Activated CD8-positive, alpha-beta memory T cell treated with anti-CD3 and anti-CD28 coated beads, Interleukin-2, amount 10 ng/mL, durations not matched to agents 7 days and 5 days (primary cell): ENCODE measurements at places on chromosomes 12 and 14. TPM values are rescaled to one million over a fixed set of nuclear protein-coding genes. Genes with fewer than 3 reads are reported as not detected.
A peak's percentile ranks its signal among the peaks of the same experiment; 100 is the strongest.

DNA sequence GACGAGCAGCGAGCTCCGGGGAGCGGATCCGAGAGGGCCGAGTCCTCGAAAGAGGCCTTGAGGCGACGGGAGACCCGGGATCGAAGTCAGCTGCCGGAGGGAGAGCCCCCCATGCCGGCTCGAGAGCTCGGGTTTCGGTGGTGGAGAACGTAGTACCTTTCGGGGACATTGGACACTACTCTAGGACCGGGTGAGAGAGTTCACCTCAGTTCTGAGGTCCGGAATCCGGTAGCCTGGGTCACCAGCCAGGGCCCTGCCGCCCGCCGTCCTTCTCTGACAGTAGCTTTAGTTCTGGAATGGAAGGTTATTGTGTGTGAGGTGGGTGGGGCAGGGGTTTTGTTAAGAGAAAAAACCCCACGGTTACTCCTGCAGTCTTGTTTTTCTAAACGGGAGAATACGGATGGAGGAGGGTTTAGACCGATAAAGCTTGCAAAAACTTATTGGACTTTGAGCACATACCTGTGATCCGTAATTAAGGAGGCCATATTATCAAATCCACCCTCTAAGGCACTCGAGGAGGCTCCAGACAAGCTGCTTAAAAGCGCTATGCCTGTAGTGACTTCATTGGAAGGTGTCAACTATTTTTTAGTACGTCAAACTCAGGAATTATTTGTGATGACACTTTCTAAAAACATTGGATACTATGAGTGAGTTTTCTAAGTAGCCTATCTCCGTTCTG is 765 bp downstream of the SCYL2 start:
- peaks cover 31% of the 10 kb centered on the region for H3K4me1 ChIP-seq
- DNase-seq = peak; percentile 46
- peak overlapping the region; percentile 78 for H3K27ac ChIP-seq

The MIS18BP1 gene
- total RNA-seq = 70.8 TPM

DNA sequence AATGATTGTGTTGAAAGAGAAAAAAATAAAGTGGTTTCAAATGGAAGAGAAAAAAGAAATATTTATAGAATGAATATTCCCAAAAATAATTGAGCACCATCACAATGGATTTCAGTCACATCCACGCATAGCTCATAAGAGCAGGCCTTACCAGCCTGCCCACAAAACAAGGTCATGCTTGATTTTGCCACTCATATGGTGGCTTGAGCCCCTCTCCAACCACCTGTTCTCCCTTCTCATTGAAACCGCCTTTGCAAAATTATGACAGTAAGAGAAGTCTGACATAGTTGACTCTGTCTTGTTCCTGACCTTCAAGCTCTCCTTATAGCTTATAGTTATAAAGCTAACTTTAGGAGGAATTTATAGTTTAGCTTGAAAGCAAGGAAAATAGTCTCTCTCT is 33.3 kb upstream of the NAP1L1 start:
- no peaks in the 10 kb centered on the region for H3K4me1 ChIP-seq
- H3K4me3 ChIP-seq = no peak overlapping the region
- no peak for DNase-seq
- H3K27ac ChIP-seq = no peak overlapping the region

The GLIPR1L1 gene
- total RNA-seq = not detected

The C3AR1 gene
- 10.7 TPM for total RNA-seq

GRCh38 chr14:77979171-77979570 is 179.3 kb downstream of the ADCK1 start:
- H3K36me3 ChIP-seq = no peaks in the 10 kb centered on the region
- no peak overlapping the region for H3K4me3 ChIP-seq
- H3K4me1 ChIP-seq = peaks cover 2% of the 10 kb centered on the region
- no peak overlapping the region for H3K27ac ChIP-seq
- peaks cover 30% of the 10 kb centered on the region for H3K27me3 ChIP-seq
- no peak for DNase-seq

DNA sequence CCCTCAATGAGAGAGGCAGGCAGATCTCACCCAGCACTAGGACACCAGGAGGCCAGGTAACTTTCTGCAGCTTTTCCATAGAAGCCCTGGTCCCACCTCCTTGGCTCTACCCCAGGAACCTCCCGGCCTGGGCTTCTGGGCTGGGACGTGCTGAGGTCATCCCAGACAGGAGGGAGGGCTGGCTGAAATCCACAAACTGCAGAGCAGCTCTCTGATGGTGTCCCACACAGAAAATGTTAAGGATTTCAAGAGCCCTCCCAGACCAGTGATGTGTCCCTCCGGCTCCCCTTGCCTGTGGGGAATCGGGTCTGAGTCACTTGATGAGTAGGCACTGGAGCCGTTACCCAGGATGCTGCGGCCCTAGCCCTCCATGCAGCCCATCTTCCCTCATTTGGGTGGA is 124.1 kb downstream of the ESRRB start:
- H3K4me1 ChIP-seq = no peaks in the 10 kb centered on the region
- H3K27me3 ChIP-seq = peaks cover 3% of the 10 kb centered on the region
- H3K4me3 ChIP-seq = no peak overlapping the region
- H3K27ac ChIP-seq = no peak overlapping the region
- DNase-seq = no peak
- no peaks in the 10 kb centered on the region for H3K36me3 ChIP-seq

- H3K4me1 ChIP-seq = no peaks in the 10 kb centered on the region
- no peaks in the 10 kb centered on the region for H3K27me3 ChIP-seq
- H3K36me3 ChIP-seq = no peaks in the 10 kb centered on the region
- no peak overlapping the region for H3K4me3 ChIP-seq
- peak overlapping the region; percentile 35 for H3K27ac ChIP-seq
- no peak for DNase-seq
Measured at GRCh38 chr12:123910761-123911193, 61.9 kb downstream of the CCDC92 start.

GRCh38 chr12:89566615-89567014 is 40.8 kb upstream of the POC1B start:
- no peak overlapping the region for H3K4me3 ChIP-seq
- DNase-seq = no peak
- H3K27me3 ChIP-seq = no peaks in the 10 kb centered on the region
- peak overlapping the region; percentile 41 for H3K27ac ChIP-seq

DNA sequence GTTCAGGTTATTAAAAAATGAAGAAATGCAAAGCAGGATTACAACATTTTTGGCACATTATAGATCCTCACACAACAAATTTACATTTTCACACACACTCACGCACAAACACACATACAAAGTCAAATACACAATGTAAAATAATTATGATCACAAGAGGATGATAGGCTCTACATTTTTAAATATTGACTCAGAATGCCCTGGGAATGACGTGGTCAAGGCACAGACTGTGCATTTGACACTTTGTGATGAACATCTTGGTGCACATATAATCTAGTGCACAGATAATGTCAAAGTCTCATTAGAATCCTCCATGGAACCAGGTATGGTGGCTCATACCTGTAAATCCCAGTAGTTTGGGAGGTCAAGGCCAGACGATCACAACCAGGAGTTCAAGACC is 49.4 kb downstream of the DPF3 start:
- H3K27me3 ChIP-seq = peaks cover 26% of the 10 kb centered on the region
- no peak overlapping the region for H3K4me3 ChIP-seq
- no peak overlapping the region for H3K27ac ChIP-seq
- DNase-seq = no peak
- H3K4me1 ChIP-seq = no peaks in the 10 kb centered on the region

DNA sequence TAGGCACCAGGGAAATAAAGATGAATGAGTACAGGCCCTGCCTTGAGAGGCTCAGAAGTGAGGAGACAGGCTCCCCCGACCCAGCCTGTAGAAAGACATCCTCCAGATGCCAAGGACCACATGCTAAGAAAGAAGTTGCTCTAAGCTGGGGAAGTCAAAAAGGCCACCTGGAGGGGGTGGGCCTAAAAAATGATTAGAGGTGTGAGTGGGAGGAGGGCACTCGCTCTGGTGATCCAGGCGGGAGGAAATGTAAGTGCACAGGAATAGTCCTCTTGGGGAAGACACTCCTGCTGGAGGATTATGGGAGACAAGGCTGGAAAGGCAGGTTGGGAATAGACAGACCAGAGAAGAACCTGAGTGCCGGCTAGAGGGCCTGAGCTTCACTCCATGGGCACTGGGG is 32.2 kb downstream of the SMUG1 start:
- H3K27ac ChIP-seq = no peak overlapping the region
- peaks cover 11% of the 10 kb centered on the region for H3K27me3 ChIP-seq
- H3K4me3 ChIP-seq = no peak overlapping the region
- H3K36me3 ChIP-seq = no peaks in the 10 kb centered on the region

DNA sequence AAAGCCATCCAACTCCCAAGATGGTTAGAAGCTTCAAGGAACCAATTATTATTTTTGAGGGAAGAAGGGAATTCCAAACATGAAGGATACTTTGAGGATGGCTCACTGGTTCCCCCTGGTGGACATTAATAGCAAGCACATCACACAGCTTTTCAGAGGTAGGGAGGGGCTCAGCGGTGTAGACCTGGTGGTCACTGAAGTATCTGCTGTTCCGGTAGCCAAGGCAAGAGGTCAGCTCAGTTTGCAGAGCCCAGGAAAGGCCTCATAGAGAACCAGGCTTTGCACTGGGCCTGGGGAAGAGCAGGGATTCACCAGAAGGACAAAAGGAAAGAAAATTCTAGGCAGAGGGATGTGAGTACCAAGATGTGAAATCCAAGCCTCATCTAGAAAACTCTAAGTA is 118.7 kb downstream of the KSR2 start:
- no peaks in the 10 kb centered on the region for H3K36me3 ChIP-seq
- no peak for DNase-seq
- no peak overlapping the region for H3K4me3 ChIP-seq
- no peaks in the 10 kb centered on the region for H3K4me1 ChIP-seq
- H3K27ac ChIP-seq = no peak overlapping the region

The INSM2 gene
- not detected for total RNA-seq

GRCh38 chr12:46388427-46389021 is 16.0 kb upstream of the SLC38A2 start:
- H3K4me3 ChIP-seq = no peak overlapping the region
- H3K4me1 ChIP-seq = peaks cover 65% of the 10 kb centered on the region
- DNase-seq = no peak
- no peaks in the 10 kb centered on the region for H3K27me3 ChIP-seq

- H3K27me3 ChIP-seq = peaks cover 30% of the 10 kb centered on the region
- no peak for DNase-seq
Measured at GRCh38 chr12:88993651-88994050, 358.6 kb downstream of the DUSP6 start.

The E2F7 gene
- total RNA-seq = 20.2 TPM

- no peak overlapping the region for H3K27ac ChIP-seq
- no peaks in the 10 kb centered on the region for H3K4me1 ChIP-seq
- peaks cover 2% of the 10 kb centered on the region for H3K27me3 ChIP-seq
- no peaks in the 10 kb centered on the region for H3K36me3 ChIP-seq
- no peak overlapping the region for H3K4me3 ChIP-seq
- no peak for DNase-seq
Measured at GRCh38 chr12:2973566-2973965, 14.4 kb downstream of the TEAD4 start.

The SLC25A21 gene
- not detected for total RNA-seq

DNA sequence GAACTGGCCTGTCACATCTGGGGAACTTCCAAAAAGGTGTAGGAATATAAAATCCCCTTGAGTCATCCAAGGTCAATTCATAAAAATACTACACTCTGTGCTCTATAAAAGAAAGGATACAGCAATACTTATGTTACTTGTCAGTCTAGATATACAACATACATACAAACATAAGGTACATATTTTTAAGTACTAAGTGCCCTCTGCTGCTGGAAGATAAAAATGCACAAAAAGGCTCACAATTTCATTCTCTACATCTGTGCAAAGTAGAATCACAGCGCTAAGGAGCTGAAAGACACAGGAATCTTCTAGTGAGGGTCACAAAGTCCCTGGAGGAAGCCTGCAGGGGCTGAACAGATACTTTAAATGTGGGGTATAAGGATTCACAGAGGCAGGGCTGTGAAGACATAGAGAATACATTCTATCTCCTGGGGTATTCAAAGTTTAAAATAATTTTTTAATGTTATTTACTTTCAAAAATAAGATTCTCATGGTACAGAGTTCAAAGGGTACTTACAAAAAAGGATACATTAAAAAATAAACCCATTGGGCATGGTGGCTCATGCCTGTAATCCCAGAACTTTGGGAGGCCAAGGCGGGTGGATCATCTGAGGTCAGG is 10.2 kb upstream of the GOLGA5 start:
- H3K27ac ChIP-seq = no peak overlapping the region
- peaks cover 4% of the 10 kb centered on the region for H3K27me3 ChIP-seq
- DNase-seq = peak; percentile 48
- H3K36me3 ChIP-seq = peaks cover 2% of the 10 kb centered on the region
- H3K4me1 ChIP-seq = peaks cover 16% of the 10 kb centered on the region

DNA sequence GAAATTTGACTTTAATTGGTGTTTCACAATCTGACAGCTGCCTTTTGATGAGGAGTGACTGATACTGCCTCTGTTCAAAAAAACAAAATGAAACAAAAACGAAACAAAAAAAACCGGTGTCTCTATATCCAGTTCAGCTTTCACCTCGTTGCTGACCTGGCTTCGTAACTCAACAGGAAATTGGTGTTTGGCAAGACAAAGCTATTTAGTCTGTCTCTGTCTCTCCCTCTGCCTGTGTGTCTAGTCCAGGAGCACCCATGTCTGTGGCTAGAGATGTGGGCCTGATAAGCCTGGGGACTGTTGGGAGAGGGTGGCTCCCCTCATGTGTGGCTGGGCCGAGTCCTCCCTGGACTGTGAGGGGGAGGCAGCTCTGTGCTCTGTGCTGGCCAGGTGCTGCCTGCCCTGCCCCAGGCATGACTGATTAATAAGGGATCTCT is 11.3 kb downstream of the CACNA1C start:
- peaks cover 12% of the 10 kb centered on the region for H3K4me1 ChIP-seq
- peak overlapping the region; percentile 49 for H3K4me3 ChIP-seq
- peak overlapping the region; percentile 71 for H3K27ac ChIP-seq
- DNase-seq = peak; percentile 47

The PLEK2 gene
- total RNA-seq = not detected

- no peak for DNase-seq
- no peaks in the 10 kb centered on the region for H3K27me3 ChIP-seq
- no peak overlapping the region for H3K27ac ChIP-seq
- H3K4me3 ChIP-seq = no peak overlapping the region
- H3K4me1 ChIP-seq = peaks cover 16% of the 10 kb centered on the region
- H3K36me3 ChIP-seq = peaks cover 57% of the 10 kb centered on the region
Measured at GRCh38 chr12:108802101-108802961, 55.1 kb downstream of the SSH1 start.

The TGFB3 gene
- total RNA-seq = 2.1 TPM

DNA sequence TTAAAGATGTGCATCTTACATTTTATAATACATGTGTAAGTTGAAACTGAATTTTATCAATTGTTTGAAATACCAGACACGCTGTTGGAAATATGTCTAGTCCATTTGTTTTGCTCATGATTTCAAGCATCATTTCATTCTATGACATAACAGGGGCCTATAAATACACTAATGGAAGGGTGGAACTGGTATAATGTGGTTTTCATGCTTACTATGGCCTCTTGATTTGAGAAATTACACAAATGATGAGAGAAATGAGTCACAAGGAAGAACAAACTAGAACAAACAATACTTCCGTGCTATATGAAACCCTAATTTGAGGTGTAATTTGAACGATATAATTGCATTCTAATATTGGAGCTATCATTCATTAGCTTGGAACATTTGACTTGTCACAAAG is 663.4 kb downstream of the SLC16A7 start:
- H3K36me3 ChIP-seq = no peaks in the 10 kb centered on the region
- no peaks in the 10 kb centered on the region for H3K27me3 ChIP-seq
- no peak overlapping the region for H3K4me3 ChIP-seq
- no peaks in the 10 kb centered on the region for H3K4me1 ChIP-seq

The MEG3 gene
- not detected for total RNA-seq

- H3K4me3 ChIP-seq = no peak overlapping the region
- no peak for DNase-seq
- H3K27ac ChIP-seq = no peak overlapping the region
- no peaks in the 10 kb centered on the region for H3K36me3 ChIP-seq
- H3K4me1 ChIP-seq = no peaks in the 10 kb centered on the region
Measured at GRCh38 chr12:115137812-115138521, 454.0 kb upstream of the TBX3 start.

The RPL10L gene
- total RNA-seq = not detected
